ENCODE measurements at places on chromosomes 2 and 18. TPM values are rescaled to one million over a fixed set of nuclear protein-coding genes. Genes with fewer than 3 reads are reported as not detected.

The DSG2 gene
- total RNA-seq: 37.1 TPM

The ATP6V1C2 gene
- total RNA-seq: 1.6 TPM

The SLC4A5 gene
- total RNA-seq: 1.3 TPM

DNA sequence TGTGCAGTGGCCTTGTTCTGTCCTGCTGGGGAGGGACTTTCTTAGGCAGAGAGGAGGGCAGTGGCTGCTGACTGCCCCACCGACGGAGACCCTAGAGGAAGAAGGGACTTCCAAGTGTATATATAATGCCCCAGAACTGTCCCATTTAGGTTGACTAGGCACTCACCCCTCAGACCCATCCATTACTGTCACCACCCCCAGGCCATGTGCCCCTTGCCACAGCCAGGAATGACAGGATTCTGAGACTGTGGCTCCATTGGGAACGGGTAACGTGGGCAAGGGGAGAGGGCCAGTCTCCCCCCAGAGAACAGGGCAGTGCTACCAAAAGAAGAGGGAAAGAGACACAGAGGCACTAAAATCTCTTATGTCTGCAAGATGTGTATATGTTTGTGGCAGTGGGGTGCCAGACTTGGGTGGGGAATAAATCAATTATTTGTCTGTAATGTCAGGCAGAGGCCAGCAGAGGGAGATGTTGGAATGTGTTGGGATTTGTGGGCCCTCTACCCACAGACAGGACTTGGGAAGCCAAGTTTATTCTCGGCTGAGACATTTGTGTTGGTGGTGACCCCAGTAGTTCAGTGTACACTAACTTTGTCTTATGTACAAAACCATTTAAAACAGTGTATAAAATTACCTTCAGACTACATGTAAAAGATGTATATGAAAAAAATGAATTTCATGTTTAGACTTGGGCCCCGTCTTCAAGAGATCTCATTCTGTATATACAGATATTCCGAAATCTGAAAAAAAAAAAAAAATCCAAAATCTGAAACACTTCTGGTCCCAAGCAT, 24.0 kb upstream of the TMEM37 start:
- no peak for DNase-seq

DNA sequence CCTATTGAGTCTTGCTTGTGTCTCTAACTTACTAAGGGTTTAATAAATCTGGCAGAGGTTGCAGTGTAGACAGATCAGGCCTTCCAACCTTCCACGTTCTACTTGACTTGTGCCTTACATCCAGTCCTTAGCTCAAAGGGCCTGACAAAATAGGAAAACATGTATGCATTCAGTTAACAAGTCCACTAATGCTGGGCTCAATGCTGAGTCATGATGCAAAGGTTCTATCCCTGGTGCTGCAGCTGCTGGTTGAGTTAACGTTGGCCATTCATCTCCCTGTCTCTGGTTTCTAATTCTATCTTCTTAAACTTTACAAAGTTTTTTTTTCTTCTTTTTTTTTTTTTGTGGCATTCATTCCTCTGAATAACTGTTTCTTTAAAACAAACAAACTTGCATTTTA, 46.3 kb upstream of the ITGB6 start:
- DNase-seq: no peak

DNA sequence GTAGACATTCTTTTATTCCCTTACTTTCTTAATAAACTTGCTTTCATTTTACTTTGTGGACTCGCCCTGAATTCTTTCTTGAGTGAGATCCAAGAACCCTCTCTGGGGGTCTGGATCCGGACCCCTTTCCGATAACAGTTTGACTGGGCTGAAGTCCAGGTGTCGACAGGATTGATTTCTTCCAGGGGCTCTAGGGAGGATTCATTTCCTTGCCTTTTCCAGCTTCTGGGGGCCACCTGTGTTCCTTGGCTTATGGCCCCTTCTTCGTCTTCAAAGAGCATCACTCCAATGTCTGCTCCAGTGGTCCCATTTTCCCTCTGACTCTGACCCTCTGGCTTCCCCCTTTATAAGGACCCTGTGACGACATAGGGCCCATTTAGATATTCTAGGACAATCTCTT, 67.5 kb downstream of the COPS8 start:
- DNase-seq: no peak

DNA sequence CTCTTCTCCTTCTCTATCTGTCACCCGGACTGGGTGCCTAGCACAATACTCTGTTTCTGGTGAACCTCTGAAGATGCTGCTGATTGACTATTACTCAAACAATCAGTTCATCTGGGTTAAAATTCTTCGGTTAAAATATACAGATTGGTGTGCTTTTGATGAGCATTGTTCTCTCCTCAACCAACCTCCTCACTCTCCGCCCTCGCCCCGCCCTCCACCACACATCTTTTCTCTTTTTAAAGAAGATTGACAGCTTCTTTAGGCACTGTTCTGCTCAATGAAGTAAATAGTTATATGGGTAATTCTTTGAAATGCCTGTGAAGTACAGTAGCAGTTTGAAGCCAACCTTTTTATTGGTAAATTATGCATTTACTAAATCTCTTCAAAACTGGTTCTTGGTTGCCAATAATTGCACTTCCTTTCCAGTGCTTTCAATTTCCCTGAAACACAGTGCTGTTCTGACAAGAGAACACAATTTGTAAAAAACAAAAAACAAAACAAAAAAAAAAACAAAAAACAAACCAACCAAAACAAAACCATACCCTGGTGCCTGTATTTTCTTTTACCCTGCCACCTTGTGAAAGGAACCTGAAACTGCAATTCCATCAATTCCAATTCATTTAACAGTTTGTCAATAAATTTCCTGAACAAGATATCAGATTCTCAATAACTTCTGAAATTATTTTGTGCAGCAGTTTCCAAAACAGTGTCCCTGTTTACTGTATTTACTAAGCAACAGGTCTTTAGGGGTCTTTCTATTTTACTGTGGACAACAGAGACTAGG, 188.6 kb downstream of the LRP1B start:
- no peak for DNase-seq

Data from Right ventricle myocardium superior (tissue), 1 donor.